Peyer's patch (tissue), 4 donors: ENCODE measurements at places on chromosomes 7 and 10.

- no peak for DNase-seq
These were observed 13.7 kb upstream of the SAMD8 start for GRCh38 chr10:75097666-75098285.

- no peak for DNase-seq
These were observed 625 bp downstream of the GIMAP2 start for GRCh38 chr7:150686030-150686631.

DNA sequence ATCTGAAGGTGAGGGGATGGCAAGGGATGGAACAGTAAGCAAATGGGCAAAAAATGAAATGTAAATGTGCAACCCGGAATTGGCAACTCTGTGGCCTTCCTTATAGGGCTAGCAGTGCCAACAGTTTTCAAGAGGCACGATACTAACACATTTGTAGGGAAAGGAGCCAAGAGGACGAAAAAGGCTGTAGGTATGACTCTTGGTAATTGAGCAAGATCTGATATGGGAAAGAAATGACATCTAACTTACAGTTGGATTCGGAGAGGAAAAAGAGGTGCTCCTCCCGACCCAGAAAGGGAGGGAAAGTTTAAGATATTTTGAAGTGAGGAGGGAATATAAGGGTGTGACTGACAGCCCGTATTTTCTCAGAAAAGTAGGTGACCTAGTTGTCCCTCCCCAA, 2.1 kb upstream of the CREM start:
- no peak for DNase-seq

GRCh38 chr7:138882249-138882648, 84.3 kb upstream of the ATP6V0A4 start:
- no peak for DNase-seq

GRCh38 chr7:84144935-84145334, 49.7 kb downstream of the SEMA3A start:
- no peak for DNase-seq

GRCh38 chr7:69568266-69568665, 30.0 kb upstream of the AUTS2 start:
- DNase-seq: no peak

- DNase-seq: no peak
These were observed 8.0 kb upstream of the RAMP3 start for GRCh38 chr7:45149606-45150005.

DNA sequence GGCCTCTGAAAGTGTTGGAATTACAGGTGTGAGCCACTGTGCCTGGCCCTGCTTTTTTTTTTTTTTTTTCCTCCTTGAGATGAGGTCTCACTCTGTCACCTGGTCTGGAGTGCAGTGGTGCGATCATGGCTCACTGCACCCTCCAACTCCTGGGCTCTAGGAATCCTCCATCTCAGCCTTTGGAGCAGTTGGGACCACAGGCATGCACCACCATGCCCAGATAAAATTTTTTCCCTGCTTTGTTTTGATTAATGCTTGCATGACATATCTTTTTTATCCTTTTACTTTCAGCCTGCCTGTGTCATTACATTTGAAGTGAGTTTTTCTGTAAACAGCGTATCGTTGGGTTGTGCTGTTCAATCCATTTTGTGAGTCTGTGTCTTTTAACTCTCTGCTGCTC, 97.0 kb downstream of the ANKRD61 start:
- no peak for DNase-seq

GRCh38 chr10:124346831-124347230, 71.9 kb downstream of the OAT start:
- no peak for DNase-seq

DNA sequence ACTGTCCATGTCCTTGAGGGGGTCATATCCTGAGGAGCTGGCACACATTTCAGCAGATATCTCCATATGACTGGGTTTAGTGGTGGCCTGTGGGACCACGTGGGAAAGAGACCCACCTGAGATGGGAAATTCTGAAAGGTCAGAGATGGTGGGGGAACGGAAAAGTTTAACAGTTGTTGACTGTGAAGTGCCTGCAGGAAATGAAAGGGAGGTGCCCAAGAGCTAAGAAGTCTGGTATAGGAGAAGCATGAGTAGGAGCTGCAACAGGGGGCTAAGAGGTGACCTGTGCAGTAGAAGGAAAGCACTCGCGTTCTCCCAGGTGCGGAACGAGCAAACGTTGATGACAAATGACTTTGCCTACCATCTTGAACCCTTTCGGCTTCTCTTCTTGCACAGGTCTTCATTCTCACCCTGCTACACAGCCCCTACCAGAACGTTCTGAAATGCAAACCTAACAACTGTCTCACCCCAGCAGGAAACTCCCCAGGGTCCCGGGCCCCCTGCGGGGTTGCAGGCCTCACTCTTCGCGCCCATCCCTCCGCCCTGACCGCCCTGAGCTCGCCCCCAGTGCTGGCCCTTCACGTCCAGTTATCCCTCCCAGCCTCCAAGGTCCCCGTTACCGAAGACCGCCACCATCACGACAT, 9.8 kb upstream of the FXYD4 start:
- DNase-seq: peak; percentile 20

DNA sequence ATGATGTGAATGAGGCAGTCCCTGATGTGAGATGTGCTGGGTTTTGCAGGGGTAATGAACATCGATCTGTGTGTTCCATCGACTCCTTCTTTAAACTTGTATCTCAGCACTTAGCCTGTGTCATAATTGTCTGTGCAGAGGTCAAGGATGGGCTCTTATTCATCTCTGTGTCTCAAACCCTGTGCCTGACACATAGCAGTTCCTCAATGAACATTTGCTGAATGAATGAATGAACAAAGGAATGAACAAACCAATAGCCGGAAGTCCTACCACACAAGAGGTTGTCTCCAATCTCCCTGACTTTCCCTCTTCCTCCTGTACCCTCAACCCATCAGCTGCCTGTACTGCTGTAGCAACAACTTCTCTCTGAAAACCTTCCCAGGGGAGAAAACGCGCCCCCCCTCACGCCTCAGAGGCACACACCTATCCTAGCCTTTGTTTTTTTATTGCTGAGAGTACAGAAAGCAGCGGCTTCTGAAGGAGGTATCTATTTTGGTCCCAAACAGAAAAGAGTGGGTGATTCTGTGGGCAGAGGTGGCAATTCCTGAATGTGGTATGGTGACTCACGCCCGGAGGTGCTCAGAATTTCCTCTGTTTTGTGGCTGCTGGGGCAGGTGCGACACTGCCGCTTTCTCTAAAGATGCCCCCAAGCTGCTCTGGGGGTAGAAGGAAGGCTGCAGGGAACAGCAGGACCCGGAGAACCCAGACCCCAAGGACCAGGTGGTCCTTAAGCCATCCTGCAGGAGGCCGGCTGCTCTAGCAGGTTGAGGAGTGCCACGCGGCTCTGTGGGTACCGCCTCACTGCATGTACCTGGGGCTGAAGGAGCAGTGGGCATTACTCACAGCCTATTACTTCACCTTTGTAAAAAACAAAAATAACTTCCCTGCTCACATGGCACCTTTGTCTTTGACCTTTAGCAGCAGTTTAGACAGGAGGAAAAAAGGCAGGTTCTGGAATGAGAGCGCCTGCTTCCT, 9.6 kb downstream of the IL2RA start:
- DNase-seq: no peak

- DNase-seq: no peak
These were observed 70.3 kb downstream of the PARP12 start for GRCh38 chr7:139992353-139993044.

GRCh38 chr10:110706690-110707098, 62.6 kb downstream of the RBM20 start:
- no peak for DNase-seq

DNA sequence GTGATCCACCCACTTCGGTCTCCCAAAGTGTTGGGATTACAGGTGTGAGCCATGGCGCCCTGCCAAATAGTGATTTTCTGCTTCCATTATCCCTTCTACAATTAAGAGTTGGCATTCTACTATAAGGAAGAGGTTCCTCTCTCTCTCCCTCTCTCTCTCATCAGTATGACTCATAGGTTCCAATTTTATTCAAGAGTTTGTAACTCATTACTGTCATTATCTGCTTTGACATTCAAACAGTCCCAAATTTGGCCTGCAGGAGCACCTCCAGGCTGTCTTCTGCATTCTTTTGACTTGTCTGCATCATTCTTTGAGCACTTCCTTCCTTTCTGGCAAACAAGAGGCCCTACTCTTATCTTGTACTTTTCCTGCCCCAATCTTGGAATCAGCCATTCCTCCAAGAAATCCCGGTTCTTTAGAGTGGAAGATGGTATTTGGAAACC, 33.2 kb upstream of the CALU start:
- no peak for DNase-seq

- DNase-seq: no peak
These were observed 299.9 kb downstream of the AUTS2 start for GRCh38 chr7:69898189-69898588.

- no peak for DNase-seq
These were observed 205.2 kb upstream of the PDE1C start for GRCh38 chr7:32275216-32276009.

- no peak for DNase-seq
These were observed 18.8 kb upstream of the ZNF273 start for GRCh38 chr7:64884085-64884912.

DNA sequence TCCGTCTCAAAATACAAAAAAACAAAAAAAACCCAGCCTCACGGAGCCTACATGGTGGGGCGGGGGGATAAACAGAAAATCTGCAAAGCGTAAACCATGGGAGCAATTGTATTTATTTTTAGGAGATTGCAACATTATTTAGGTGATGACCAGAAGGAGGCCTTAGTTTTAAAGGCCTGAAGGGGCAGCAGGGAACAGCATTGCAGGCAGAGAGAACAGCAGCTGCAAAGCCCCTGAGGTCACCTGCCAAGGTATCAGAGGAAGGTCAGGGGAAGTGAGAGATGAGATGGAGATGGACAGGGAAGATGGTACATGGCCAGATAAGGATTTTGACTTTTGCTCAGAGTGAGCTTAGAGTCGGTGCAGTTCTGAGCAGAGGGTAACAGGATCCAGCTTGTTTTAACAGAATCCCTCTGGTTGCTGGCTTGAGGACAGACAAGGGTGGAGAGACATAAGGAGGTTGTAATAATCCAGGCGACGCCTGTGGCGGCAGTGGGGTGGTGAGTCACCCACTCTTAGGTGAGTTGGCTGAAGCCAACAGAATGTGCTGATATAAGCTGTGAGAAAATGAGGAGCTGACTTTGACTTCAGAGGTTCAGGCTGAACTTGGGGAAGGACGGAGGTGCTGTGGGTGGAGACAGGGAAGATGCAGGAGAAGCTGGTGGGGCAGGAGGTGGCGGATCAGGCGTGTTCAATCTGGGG, 82.3 kb upstream of the GTF2I start:
- DNase-seq: peak; percentile 79

GRCh38 chr10:134247-135131, 766 bp upstream of the ZMYND11 start:
- peak; percentile 60 for DNase-seq

GRCh38 chr7:141954334-141954733, 7.6 kb upstream of the CLEC5A start:
- DNase-seq: no peak

- DNase-seq: no peak
These were observed 734 bp downstream of the ABCB4 start for GRCh38 chr7:87474533-87475358.

DNA sequence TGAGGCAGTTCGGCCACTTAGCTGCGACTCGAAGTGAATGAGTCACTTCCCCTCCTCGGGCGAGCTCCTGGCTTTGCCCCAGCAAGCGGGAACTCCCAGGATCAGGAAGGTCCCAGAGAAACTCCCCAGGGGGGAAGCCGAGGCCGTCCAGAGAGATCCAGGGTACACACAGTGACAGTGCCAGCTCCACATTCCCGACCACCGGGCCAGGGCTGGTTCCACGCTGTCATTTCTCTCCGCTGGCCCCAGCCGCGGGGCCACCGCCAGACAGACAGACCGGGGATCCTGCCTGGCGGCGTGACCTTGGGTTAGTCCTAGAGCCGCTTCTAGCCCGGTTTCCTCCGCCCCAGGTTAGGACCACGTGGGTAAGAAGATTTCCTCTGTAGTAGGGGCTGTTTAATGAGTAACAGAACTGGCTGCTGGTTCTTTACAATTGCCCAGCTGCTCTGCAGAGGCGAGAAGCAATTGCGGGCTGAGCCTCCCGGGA, 463 bp upstream of the UPP1 start:
- DNase-seq: peak; percentile 58

- DNase-seq: no peak
These were observed 49.4 kb upstream of the RET start for GRCh38 chr10:43027331-43027955.

- no peak for DNase-seq
These were observed 1.5 kb downstream of the ZNF394 start for GRCh38 chr7:99498546-99498944.

DNA sequence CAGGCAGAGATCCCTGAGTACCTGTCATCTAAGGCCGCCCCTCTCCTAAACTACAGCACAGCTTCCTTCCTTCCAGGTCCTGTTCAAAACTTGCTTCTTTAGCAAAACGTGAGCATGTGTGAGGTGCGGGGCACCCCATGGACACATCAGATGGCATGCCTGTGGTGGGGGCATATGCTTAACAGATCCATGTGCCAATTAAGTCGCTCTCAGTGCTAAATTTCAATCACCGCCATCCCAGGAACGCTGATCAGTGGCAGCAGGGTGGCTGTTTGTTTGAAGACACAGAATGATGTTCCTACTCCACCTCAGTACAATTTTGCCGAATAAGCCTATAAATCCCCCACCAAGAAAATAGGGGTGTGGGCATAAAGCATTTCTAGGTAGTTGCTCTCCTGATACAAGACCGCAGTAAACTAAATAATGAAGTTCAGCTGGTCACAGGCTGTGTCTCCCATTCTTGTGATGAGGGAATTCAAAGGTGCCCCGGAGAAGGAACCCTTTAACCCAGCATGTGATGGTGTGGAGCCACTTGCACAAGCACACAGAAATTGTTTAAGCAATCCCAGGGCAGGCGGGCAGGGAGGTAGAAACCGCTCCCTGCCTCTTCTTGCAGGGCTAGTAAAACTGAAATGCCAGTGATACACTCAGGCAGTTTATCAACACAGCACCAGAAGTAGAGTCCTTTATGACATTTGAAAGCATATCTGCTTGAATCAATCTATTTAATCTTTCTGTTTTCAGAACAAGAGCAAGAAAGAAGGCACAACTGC, 205.7 kb downstream of the SORCS1 start:
- no peak for DNase-seq

DNA sequence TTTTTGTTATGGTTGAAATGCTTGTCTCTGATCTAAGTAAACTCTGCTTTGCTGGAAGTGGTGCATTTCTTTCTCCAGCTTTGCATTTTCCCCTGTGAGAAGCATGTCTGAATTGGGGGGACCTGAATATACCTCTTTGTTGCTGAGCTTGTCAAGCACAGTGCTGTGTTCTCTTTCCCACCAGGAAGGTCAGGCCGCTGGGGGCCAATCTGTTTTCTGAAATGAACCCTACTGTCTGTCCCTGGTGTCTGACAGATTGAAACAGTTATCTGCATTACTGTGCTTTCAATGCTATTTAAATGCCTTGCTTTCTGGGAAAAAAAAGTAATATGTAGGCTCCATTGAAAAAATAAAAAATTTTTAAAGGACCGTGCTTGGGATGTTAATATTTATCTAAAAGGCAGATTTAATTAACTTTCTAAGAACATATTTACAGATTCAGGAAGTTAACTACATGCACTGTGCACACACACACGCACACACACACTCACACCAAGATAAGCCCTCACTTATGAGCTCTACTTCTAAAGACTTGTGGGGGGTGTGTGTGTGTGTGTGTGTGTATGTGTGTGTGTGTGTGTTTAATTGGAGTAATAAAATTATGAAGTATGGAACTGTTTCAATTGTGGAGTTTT, 127.0 kb upstream of the FZD1 start:
- no peak for DNase-seq

GRCh38 chr10:119238577-119238976, 31.2 kb downstream of the GRK5 start:
- no peak for DNase-seq
